ENCODE measurements at places on chromosomes 6 and 20. TPM values are rescaled to one million over a fixed set of nuclear protein-coding genes. Genes with fewer than 3 reads are reported as not detected.
A peak's percentile ranks its signal among the peaks of the same experiment; 100 is the strongest.

GRCh38 chr20:23095499-23095898 lies 9.4 kb upstream of the CD93 start:
- no peak overlapping the region for H3K27ac ChIP-seq
- no peak for DNase-seq
- H3K36me3 ChIP-seq, result no peaks in the 10 kb centered on the region
- no peaks in the 10 kb centered on the region for H3K4me1 ChIP-seq
- no peaks in the 10 kb centered on the region for H3K27me3 ChIP-seq

- no peak overlapping the region for H3K4me3 ChIP-seq
- H3K4me1 ChIP-seq, result peaks cover 9% of the 10 kb centered on the region
- peaks cover 85% of the 10 kb centered on the region for H3K36me3 ChIP-seq
- H3K27ac ChIP-seq, result peak overlapping the region; percentile 12
Observed at GRCh38 chr6:24848461-24848860, 49.7 kb upstream of the ARMH2 start.

GRCh38 chr6:107604549-107604948 lies 114.6 kb downstream of the SOBP start:
- peaks cover 4% of the 10 kb centered on the region for H3K27me3 ChIP-seq
- H3K4me1 ChIP-seq, result peaks cover 10% of the 10 kb centered on the region
- H3K36me3 ChIP-seq, result no peaks in the 10 kb centered on the region
- DNase-seq, result no peak
- no peak overlapping the region for H3K4me3 ChIP-seq

DNA sequence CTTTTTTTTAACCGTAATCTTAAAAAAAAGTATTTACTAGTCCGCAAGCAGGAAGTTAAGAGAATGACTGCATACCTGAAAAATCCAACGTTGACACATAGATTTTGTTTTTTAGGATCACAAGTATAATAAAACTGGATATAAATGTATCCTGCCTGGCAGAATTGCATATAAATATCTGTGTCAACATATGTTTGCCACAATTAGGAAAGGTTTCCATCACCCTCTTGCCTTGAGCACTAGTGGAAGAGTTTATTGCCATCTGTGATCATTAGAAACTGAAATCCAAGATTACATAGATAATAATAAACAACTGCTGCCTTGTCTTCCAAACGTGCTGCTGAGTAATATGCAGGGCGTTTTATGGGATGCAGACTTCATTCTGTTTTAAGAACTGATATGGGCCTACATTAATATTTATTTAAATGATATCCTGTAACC lies 27.9 kb downstream of the PLEKHG1 start:
- H3K36me3 ChIP-seq, result no peaks in the 10 kb centered on the region
- DNase-seq, result no peak
- no peak overlapping the region for H3K4me3 ChIP-seq
- H3K27me3 ChIP-seq, result peaks cover 9% of the 10 kb centered on the region

GRCh38 chr6:105991561-105992314 lies 94.4 kb upstream of the PRDM1 start:
- DNase-seq, result peak; percentile 46
- peaks cover 65% of the 10 kb centered on the region for H3K27me3 ChIP-seq
- peaks cover 54% of the 10 kb centered on the region for H3K4me1 ChIP-seq
- H3K36me3 ChIP-seq, result peaks cover 2% of the 10 kb centered on the region
- peak overlapping the region; percentile 90 for H3K27ac ChIP-seq

DNA sequence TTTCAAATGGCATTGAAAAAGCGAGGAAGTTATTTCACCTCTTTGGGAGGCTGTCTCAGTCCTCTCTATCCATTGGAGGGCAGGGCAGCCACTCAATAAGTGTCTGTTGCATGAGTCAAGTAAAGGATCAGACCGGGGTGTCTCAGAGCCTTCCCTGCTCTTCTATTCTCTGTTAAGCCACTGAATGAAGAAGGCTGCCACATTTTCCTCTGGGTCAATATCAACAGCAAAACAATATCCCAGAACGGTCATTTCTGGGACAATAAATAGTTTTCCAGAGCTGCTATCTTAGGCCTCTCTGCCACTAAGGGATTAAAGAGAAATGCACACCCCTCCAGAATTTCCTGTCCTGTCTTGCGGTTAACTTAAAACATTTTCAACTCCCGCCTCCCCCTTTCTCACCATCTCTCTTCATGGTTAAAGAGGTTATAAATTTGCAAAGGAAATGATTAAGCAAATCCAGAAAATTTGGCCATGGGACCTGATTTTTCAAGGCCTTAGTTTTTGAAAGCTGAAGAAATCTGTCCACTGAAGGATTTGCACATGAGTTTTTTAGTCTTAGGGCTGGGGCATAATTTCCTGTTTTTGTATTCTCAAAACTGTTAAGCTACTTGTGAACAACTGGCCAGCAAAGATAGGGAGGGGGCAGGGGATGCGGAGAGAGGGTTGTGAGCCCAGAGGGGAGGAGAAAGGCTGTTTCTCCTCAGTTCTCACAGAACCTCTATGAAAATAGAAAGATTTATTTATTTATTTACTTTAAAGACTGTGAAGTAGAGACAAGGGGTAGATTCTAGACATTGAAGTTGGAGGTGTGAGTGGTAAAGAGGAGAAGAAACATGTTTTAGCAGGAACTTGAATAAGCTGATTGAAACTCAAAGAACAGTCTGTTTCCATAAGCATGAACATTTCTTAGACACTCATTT lies 135.7 kb downstream of the BCAS1 start:
- no peaks in the 10 kb centered on the region for H3K27me3 ChIP-seq
- no peaks in the 10 kb centered on the region for H3K36me3 ChIP-seq
- H3K4me1 ChIP-seq, result peaks cover 62% of the 10 kb centered on the region
- peak overlapping the region; percentile 41 for H3K4me3 ChIP-seq

DNA sequence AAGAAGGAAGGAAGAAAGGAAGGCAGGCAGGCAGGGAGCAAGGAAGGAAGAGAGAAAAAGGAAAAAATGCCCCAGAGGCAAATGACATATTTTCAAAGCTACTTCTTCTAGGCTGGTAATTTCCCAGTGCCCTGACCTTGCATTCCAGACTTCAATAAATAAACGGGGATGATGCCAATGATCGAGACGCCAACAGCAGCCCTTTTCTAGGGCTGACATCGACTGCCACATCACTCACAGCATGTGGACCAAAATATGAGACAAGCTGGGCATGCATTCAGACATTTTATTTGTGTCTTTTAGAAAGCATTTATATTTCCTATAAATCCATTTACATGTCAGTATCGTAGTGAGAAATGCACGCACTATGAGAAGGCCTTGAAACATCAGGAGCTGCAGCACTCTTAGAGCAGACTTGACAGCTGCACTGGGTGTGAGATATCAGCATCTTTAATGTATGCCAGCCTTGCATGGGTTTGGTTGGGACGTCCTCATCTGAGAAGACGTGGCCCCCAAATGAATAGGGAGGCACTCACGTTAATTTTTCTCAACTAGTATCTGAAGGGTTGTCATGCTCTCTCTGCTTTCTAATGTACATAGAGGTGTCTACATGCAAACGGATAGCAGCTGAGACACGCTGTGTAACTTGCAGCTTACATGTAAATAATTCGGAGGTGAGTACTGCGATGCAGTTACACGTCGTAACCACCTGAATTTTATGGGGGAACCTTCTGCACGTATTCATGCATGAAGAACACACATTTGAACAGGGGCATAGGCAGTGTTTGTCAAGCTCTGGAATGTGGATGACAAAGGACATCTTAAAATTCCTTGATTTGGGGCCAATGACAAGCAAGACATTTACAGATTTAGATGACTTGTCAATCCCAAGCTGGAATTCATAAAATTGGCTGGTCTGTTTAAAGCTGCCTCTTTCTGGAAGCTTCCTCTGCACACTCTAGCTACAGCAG lies 149.1 kb upstream of the AGPAT4 start:
- H3K4me3 ChIP-seq, result no peak overlapping the region
- H3K4me1 ChIP-seq, result no peaks in the 10 kb centered on the region
- H3K36me3 ChIP-seq, result no peaks in the 10 kb centered on the region
- H3K27ac ChIP-seq, result no peak overlapping the region
- DNase-seq, result no peak
- peaks cover 2% of the 10 kb centered on the region for H3K27me3 ChIP-seq

ZNF133 gene
- 6.0 TPM for total RNA-seq

CCN6 gene
- not detected for total RNA-seq

GMNN gene
- total RNA-seq, result 88.4 TPM
